ENCODE measurements at places on chromosomes 13 and 19.

- no peak for DNase-seq
Observed at GRCh38 chr13:28640861-28641599, 17.9 kb upstream of the POMP start.

DNA sequence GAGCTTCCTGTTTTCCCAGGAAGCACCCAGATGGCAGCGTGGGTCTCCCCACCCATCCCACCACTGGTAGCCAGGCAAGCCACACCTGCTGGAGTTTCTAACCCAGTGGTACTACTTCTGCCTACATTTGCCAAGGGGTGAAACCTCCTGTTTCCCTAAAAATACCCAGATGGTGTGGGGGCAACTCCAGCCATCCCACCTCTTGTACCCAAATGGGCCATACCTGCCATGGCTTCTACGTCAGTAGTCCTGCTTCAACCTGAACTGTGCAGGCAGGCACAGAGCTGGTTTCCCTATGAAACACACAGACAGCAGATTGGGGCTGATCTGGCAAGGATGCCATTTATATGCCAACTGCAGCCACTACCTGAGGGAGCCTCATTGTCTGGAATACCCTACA, 809.4 kb upstream of the MIR17HG start:
- DNase-seq = no peak

DNA sequence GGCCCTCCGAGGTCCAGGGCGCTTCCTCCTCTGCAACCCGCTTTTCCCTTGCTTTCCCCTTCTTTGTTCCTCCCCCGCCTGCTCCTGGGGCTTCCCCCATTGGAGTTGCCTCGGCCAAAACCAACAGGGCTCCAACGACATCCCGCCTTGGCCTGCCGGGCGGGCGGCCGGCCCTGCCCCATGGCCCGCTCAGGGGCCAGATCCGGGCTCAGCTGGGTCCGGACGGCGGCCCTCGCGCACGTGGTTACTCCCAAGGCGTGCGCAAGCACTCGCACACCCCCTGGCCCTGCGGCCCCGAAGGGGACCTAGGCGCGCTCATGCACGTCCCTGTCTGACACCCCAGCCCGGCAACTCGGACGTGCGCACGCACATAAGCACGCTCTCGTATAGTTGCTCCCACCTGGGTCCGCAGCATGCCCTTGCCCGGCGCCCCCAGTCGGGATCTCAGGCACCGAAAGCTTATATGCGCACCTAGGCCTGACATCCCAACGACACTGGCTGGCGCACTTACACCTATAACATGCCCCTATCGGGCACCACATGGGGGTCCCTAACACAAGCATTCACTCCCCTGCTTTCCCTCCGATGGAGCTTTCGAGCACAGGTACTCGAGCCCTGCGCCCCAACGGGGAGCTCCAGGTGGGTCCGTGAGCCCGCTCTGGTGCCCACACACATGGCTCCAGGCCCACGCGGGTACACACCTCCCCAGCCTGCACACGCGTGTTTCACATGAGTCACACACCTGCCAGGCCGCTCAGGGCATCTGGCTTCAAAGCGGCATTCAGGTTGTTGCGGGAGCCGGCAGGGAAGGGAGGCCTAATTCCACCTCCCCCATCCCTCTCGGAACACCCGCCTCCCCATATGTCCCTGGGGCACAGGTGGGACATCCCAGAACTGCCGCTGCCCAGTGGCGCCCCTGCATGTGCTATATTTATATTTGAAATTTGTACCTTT, 15.0 kb downstream of the NFIX start:
- DNase-seq = peak; percentile 71

GRCh38 chr13:43304945-43305344, 281.6 kb downstream of the DNAJC15 start:
- no peak for DNase-seq

DNA sequence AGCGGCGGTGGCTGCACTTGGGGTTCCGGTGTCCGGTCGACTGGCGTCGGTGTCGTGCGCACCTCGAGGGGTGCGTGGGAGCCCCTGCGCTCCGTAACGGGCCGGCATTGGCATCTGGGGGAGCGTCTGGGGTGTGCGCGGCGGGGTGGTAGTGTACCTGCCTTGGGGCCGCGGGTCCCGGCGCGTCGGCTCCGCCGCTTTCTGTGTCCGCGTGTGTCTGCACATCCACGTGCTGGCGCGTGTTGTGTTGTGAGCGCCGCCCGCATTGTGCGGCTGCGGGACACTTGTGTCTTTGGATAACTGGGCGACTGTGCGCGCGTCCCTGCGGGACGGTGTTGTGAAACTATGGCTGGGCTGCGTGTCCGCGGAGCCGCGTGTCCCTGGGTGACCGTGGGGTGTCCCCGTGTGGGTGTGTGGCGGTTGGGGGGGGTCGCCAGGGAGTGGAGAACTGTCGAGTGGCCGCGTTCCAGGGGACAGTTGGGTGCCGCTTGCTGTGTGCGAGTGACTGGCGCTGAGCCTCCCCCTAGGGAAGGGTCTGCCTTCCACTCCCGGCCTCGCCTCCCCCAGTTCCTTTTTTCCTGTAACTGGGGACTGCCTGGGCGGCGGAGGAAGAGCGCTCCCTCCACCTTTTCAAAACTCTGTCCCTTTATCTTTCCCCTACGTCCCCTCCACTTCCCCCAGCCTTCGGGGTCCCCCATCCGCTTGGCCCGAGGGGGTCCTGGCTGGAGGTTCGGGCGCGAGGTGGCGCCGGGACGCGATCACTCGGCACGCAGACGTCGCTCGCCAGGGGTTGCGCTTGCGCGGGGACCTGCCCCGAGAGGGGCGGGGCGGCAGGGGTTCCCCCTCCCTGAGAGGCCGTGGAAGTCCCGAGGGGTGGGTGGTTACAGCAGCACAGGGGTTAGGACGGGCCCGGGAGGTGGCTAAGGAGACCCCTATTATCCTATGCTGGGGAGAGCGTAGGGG, 5.7 kb upstream of the NFIC start:
- peak; percentile 88 for DNase-seq

GRCh38 chr13:95479731-95480130, 72.8 kb upstream of the CLDN10 start:
- no peak for DNase-seq

- DNase-seq = peak; percentile 62
Observed at GRCh38 chr19:18895038-18895823, 727 bp downstream of the CERS1 start.

DNA sequence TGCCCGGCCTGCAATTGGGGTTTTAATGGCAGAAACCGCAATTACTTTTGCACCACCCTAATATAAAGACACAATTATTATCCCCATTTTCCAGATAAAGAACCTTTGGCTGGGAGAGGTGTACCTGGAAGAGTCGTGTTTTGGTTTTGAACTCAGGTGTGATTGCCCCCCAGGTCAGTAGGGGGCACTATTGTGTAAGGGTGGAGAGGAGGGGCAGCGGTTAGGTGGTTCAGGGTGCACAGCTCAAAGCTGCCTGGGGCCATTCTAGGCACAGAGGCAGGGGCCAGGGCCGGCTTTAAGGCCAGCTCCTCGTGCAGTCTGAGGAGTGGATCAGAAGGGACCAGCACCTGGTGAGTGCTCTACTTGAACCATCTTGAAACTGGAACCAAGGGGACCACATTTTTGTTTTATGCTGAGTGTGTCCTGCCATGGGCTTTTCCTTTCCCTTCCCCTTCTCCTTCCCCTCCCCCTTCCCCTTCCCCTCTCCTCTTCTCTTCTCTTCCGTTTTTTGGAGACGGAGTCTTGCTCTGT, 5.8 kb upstream of the FCGRT start:
- peak; percentile 66 for DNase-seq

GRCh38 chr19:19552798-19553197, 14.7 kb downstream of the CILP2 start:
- DNase-seq = no peak
